Thoracic aorta (tissue), 2 donors: ENCODE measurements at places on chromosomes 11 and 22.

GRCh38 chr11:102516179-102516578 is 14.4 kb downstream of the MMP7 start:
- no peak for DNase-seq

- no peak for DNase-seq
These were observed 14.5 kb downstream of the MYH9 start for GRCh38 chr22:36373258-36373579.

GRCh38 chr11:56624661-56625110 is 10.0 kb upstream of the OR5M1 start:
- DNase-seq, result no peak

- DNase-seq, result no peak
These were observed 35.7 kb downstream of the CYB5R2 start for GRCh38 chr11:7637447-7638157.

DNA sequence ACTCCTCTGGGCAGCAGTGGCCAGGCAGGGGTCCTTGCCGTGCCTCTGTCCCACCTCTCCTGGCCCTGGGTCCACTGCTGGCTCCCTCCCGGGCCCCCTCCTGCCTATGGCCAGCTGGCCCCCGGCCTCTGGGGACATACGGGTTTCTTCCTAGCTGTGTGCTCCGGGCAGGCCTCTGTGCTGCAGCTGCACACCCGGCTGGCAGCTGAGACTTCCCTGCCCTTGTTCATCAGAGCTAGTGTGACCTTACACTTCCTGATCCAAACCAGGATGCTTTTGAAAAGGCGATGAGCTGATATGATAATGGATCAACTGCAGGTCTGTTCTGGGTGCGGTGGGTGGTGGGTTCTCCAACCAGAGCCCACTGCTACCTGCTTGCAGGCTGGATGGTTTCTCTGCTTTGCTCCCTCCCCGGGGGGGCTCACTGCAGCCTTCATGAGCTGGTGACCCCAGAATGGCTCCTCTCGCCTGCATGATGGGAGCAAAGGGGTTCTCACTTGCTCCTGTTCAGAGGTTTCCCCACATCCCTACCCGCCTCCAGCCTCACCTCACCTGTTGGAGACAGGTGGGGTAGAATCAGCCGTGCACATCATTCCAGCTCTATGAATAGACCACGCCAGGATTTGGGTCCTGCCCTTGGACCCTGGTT is 13.3 kb downstream of the B3GAT1 start:
- DNase-seq, result no peak

DNA sequence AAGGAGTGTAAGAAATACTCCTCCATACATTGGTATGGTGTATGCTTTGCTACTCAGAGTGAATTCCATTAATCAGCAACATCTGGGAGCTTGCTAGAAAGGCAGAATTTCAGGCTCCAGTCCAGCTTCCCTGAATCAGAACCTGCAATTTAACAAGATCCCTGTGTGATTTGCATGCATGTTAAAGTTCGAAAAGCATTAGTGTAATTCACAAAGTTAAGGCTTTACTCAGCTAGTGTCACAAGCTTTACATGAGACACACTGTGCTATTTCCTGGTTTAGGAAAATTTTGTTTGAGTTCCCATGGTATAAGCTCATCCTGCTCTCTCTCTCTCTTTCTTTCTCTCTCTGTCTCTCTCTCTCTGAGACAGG is 37.0 kb upstream of the HEPHL1 start:
- DNase-seq, result no peak

- DNase-seq, result no peak
These were observed 15.2 kb downstream of the SMC1B start for GRCh38 chr22:45398214-45398613.

DNA sequence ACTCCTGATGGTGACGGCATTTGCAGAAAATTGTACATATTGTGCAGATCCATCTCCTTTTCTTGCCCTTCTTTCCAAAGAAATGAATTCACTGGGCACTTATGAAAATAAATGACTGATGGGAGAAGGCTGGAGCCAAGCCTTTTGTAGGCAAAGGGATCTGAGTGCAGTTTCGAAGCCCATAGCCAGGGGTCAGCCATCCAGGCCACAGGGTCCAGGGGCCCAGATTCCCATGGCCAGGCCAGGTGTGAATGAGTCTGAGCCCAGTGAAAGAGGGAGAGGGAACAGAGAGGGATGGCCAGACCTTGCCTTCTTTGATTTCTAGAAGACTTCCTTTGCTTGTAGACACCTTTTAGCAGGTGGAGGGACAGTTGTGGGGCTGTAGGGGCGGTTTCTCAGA is 209.1 kb downstream of the KIRREL3 start:
- DNase-seq, result no peak

- DNase-seq, result no peak
These were observed 2.5 kb downstream of the KRTAP5-4 start for GRCh38 chr11:1619449-1619848.

DNA sequence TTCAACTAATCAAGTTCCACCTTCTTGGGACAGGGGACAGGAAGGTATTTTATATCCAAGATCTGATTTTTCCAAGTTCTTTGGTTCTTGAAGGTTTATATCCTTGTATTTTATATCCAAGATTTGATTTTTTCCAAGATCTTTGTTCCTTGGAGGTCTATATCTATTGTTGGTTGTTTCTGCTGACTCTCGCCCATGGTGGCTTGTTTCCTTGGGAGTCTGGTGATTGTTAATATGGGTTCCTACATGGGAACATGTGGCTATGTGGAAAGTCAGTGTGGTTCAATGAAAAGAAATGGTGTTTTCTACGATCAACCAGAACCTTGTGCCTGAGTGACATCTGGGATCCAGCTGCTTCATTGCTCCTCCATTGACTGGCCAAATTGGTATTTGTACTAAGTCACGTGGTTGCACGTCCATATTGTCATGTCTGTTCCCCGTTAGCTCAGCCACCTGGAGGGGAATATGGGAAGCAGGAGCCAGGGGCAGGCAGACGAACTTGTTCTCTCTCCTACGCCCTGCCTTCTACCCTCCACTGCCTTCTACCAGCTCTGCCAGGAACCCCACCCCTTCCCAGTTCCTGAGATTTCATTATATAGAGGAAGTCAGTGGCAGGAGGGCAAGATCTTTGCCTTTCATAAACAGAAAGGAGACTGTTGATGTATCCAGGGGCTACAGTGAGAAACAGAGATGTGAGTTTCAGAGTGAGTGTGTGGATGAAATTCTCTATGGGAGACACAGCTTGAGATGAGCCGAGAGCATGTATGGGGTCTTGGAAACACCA is 11.1 kb upstream of the CSF2RB start:
- no peak for DNase-seq

GRCh38 chr11:49995565-49995964 is 13.2 kb upstream of the OR4C12 start:
- DNase-seq, result no peak

- DNase-seq, result no peak
These were observed 3.4 kb upstream of the OR6Q1 start for GRCh38 chr11:58027341-58027740.

DNA sequence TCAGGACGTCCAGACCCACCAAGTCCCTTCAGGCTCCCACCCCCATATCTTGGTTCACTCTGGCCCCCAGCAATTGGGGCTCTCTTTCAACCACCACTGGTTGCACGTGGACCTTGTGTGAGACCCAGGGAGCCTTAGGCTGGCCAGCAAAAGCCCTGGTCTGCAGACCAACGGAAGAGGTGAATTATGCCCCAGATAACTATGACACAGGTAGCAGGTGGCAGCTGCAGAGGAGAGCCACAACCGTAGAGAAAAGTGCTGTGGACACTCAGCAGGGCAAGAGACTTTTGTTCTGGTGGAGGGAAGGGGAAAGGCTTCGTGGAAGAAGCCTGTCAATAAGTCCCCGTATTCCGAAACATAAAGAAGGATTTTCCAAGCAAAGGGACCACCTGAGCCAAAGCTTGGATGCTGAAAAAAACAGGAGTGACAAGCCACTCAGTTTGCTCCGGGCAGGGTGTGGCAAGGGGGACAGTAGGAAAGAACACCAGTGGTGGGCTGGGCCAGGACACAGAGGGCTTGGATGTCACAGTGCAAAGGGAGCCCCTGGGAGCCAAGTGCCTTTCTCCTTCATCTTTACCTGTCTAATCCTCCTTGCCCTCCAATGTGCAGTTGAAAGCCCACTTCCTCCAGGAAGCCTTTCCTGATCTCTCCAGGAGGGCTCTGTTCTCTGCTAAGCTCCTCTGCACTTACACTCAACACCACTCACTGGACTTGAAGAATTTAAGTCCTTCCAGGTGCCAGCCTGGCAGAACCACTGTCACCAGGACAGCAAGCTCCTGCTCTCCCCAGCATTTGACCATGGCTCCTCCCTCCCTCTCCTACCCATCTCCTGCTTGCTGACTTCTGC is 264.7 kb downstream of the BUD13 start:
- no peak for DNase-seq

DNA sequence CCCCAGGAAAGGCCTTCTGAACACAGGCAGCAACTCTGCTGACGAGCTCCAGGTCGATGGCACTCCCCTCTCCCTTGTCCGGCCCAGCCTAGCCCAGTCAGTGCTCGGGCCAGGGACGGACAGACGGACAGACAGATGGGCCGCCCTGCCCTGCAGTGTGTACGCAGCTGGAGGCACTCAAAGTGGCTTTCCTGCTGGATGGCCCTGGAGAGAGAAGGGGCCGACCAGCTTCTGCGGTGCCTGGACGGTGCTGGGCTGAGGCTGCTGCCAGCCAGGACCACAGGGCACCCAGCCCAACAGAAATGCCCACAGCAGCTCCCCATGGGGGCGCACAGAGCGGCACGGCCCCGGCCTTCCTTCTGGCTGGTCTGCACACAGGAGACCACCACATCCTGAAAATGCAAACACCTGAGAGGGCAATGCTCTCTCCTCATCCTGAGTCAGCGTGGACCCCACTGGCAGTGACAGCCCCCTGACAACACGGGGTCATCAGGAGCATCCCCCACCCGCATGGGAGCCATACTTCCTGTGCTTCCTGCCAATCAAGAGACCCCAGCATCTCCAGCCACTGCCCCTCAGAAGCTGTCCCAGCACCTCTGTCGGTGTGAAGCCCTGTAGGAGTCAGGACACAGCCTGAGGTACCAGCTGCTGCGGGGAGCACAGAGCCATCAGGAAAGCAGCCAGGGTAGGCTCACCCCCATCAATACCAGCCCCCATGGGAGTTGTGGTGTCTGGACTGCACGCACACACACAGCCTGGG is 692 bp upstream of the MOB2 start:
- no peak for DNase-seq

GRCh38 chr11:8989453-8989852 is 14.3 kb downstream of the NRIP3 start:
- no peak for DNase-seq

DNA sequence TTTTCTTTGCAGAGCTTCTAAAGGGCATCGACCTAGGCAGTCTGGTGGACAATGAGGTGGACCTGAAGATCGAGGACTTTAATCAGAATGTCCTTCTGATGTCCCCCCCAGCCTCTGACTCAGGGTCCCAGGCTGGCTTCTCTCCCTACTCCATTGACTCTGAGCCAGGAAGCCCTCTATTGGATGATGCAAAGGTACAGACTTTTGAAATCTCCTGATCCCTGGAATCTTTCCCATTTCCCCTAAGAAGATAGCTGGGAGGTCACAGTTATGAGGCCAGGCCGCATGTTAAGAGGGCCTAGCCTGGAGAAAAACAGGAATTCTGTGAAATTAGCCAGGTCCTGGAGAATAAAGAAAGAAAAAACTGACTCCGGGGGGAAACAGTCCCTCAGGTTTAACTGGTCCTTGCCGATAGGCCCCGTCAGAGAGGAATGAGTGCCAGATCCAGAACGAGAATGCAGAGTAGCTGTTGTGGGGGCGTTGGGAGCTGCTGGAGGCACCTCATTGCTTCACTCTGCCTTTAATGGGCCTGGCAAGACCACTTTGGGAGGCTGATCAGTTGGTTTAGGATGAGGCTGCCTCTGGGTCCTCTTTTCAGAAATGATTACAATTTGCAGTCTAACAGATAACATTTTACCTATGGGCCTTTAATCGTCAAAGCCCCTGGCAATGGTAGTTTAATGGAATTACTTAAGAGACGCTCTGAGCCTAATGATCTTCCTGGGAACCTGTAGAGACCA is 39.2 kb downstream of the SHISA8 start:
- no peak for DNase-seq

- DNase-seq, result no peak
These were observed 19.7 kb downstream of the SART1 start for GRCh38 chr11:65981101-65981740.

- no peak for DNase-seq
These were observed 27.3 kb downstream of the MARK2 start for GRCh38 chr11:63866211-63866610.

DNA sequence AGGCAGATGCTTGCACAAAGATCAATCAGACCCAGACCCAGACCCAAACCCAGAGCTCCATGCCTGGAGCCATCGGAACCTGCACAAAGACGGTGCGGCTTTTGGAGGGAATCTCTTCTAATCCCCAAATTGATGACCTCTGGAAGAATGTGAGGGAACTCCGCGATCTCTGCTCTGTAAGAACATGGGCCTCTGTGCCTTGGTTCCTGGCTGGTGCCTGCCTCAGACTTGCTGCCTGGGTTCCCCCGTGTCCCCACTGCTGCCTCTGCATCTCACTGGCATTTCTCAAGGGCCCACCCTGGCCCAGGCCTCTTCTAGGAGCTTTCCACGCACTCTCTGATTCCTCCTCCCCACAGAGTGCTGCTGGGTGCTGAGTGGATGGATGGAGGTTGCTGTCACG is 1044.4 kb downstream of the TBC1D22A start:
- no peak for DNase-seq

DNA sequence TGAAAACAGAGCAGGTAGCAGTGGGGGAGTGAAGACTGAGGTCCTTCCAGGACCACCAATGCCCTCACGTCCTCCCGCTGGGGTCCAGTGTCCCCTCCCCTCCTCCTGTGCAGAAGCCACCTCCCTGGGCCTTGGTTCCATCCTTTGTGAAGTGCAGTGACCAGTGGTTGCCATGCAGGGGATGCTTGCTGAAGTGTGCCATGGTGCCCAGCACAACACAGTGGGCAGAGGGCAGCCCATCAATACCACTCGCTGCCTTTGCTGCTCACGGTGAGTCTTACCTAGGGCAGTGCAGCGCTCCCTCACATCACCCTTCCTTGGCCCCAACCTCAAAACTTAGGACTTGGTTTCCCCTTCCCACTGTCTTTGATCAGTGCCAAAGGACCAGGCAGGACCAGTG is 12.9 kb downstream of the MYEOV start:
- DNase-seq, result no peak

DNA sequence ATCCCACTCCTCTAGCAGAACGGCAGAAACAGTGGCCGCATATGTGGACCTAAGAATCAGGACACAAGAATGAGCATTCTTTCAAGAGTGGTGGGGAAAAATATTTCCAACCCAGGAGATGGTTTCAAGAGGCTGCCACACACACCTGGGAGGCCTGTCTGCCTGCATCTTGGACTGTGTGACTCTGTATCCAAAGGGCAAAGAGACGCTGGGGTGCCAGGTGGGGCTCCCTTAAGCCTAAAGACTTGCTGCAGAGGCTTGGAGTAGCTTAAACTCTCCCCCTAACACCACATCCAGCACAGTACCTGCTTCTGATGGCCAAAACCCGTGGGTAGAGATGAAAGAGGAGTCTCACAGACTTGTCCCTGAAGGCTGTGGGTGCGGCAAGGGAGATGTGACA is 3.5 kb downstream of the CXCR5 start:
- DNase-seq, result no peak

DNA sequence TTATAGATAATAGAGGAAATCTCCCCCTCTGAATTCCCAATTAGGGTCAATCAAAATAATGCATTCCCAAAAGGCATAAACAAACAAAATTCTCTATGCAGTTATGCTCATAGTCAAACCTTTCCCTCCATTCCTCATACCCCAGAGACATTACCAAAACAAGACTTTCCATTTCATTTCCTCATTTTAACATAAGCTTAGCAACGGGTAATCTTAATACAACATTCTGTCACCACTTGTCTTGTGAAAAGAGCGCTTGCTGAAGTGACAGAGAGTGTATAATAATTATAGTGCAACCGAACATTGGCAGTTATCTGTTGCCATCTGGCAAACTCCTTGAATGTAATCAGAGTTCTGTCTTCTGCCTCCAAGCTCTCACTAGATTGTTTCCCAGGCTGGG is 1.2 kb upstream of the SLN start:
- no peak for DNase-seq
